ENCODE measurements at places on chromosomes 12 and 14. TPM values are rescaled to one million over a fixed set of nuclear protein-coding genes. Genes with fewer than 3 reads are reported as not detected.

The GRIP1 gene
- 73.8 TPM for total RNA-seq

The KRT80 gene
- total RNA-seq: not detected

The DDHD1 gene
- total RNA-seq: 8.1 TPM

The LMNTD1 gene
- total RNA-seq: not detected

The SRRM4 gene
- 0.76 TPM for total RNA-seq

The PRPH gene
- 2.5 TPM for total RNA-seq

The MYBPC1 gene
- total RNA-seq: not detected

The TUBA1A gene
- total RNA-seq: 321 TPM

DNA sequence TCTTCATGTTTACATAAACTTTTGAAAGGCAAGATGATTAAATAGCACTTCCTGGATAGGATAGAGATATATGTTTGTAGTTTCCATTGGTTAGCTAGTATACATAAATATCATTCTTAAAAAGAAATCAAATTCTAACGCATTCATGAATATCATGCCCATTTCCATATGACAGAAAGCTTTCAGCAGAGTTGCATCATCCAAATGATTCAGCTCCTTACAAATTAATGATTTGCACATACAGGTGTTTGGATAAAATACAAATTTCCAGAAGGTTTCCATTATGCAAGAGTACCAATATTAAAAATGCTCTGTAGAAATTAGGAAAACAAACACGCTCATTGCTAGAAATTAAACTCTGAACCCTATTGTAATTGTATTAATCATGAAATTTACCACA is 264.4 kb downstream of the FOXG1 start:
- no peak for DNase-seq

- DNase-seq: no peak
These were observed 10.4 kb downstream of the MAP4K5 start for GRCh38 chr14:50521912-50522341.

DNA sequence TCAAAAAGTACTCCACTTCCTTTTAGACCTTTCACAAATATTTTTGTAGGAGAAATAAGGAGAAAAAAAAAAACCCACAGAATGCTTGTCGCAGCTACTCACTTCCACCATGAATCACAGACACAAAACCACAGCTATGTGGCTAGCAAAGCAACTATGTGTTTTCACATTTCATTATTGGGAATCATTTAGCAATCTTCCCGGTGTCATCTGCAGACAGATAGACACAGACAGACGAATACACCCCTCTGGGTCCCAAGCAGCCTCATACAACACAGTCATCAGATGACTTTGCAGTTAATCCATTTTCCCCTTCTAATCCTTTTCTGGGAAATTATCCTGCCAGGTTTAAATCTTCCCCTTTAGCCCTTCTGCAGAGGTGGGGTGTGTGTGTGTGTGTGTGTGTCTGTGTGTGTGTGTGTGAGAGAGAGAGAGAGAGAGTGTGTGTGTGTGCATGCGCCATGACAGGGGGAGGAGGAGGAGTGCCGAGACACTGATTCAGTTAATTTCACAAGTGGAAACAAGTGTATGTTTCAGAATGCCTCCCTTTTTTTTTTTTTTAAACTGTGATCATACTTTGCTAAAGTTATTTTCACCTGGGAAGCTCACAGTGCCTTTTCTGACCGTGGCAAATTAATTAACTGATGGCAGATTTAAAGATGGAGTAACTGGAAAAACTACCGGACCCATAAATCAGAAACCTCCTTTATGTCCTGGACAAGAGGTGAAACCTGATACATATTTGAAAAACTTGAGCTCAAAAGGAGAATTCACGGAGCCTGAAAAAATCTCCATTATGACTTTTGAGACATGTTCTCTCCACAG is 39.9 kb downstream of the LTBP2 start:
- no peak for DNase-seq

DNA sequence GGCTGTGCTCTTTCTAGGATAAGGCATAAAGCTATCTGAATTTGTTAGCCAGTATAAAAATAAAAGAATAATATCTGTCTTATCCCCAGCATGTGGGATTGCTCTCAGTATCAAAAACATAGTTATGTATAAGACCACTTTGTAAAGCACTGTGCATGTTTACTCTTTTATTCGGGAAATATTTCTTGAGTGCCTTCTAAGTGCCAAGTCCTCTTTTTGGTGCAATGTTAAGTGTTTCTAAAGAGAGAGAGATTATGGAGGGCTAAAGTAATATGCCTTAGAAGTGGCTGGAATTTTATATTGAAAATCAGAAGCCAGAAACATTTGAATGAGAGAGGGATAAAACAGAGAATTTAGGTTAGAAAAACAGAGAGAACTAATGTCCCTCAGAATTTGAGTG is 212.0 kb downstream of the ALG10B start:
- DNase-seq: no peak

GRCh38 chr14:80164991-80165721 is 46.1 kb downstream of the DIO2 start:
- no peak for DNase-seq

DNA sequence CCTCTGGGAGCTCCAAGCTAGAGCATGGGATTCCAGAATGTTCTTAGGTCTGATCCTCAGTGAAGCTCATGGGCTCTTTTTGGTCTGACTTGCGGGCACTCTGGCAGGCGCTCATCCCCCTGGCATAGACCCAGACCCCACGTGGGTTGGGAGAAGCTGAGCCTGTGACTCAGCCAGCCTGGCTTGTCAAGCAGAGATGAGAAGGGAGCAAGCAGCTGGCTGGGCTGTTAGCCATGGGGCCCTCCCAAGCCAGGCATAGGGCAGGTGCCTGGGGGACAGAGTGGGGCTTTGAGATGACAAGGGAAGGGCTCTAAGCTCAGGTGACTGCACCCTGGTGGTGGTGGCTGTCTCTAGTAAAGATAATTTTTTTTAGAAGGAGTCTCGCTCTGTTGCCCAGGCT is 80.3 kb upstream of the NOS1 start:
- DNase-seq: no peak

DNA sequence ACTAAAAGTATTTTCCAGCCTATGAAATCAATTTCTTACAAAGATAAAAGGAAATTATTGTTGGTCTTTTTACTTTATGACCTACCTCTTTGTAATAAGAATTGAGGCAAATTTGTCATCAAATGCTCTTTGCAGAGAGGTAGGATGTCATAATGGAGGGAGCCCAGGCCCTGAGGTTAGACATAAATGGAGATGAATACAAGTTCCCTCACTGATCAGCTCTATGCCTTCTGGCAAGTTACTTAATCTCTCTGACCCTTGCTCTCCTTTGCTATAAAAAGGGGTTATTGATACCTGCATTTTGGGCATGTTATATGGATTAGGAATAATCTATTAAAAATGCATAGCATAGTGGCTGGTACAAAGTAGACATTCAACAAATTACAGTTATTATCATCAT is 146.9 kb upstream of the KRR1 start:
- DNase-seq: no peak

- DNase-seq: no peak
These were observed 258.7 kb downstream of the SYT10 start for GRCh38 chr12:33180918-33181317.

- DNase-seq: no peak
These were observed 129.2 kb downstream of the DIP2B start for GRCh38 chr12:50633955-50634354.

- DNase-seq: no peak
These were observed at the start of gene TMEM229B for GRCh38 chr14:67487937-67488893. Gene TMEM229B (minus strand): TSS chr14:67488721. CDS start chr14:67473923, 14,798 bp downstream.

GRCh38 chr14:22800346-22800745 is 14.9 kb downstream of the SLC7A7 start:
- DNase-seq: no peak

DNA sequence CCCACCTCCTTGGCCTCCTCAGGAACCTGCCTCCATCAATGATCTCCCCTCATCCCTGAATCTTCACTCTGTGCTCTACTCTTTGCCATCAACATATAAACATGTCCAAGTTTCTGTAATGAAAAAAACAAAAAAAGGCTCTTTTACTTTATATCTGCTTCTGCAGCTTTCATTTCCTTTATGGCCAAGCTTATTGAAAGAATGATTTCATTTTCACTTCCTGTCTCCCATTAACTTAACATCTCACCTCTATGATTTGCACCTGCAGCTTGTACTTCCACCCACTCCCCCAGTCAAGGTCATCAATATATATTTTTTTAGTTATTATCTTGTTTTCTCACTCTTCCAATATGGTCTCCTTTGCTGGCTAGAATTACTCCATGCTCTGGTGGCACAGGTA is 15.6 kb upstream of the RNU6-7 start:
- no peak for DNase-seq

DNA sequence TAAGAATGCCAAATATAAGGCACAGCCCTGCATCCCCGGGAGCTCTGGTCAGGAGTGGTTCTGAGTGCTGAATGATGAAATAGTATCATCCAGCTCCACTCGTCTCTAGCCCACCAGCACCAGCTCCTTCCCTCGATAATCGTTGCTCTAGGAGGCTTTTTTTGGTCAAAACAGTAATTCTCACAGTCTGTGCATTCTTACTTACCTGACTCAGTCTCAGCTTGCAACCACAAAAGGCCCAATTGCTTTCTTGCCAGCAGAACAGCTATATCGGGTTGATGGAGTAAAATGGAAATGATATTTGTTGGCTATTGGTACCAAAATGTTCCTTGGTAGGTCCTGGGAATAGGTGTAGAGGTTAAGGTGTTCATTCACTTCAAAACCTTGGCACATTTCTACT is 94.8 kb downstream of the BMP4 start:
- no peak for DNase-seq

- DNase-seq: no peak
These were observed 95.0 kb upstream of the CPNE8 start for GRCh38 chr12:39000370-39000769.

DNA sequence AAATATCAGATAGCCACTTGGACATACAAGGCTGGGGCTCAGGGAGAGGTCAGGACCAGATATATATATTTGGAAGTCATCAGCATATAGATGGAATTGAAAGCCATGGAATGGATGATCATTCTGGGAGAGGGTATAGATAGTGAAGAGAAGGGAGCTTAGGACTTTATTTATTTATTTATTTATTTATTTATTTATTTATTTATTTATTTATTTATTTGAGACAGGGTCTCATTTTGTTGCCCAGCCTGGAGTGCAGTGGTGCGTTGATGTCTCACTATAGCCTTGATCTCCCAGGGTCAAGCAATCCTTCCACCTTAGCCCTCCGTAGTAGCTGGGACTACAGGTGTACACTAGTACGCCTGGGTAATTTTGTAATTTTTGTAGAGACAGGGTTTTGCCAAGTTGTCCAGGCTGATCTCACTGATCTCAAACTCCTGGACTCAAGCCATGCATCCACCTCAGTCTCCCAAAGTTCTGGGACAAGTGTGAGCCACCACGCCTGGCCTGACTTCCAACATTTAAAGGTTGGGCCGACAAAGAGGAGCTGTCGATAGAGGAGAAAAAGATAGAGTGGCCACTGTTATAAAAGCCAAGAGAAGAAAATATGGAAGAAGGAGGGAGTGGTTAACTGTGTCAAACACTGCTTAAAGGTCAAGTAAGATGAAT is 8.7 kb upstream of the INHBE start:
- no peak for DNase-seq

GRCh38 chr12:27751386-27752047 is 28.5 kb upstream of the KLHL42 start:
- no peak for DNase-seq

GRCh38 chr12:47736216-47736615 is 10.9 kb upstream of the ENDOU start:
- DNase-seq: no peak

- peak; percentile 69 for DNase-seq
These were observed 12.2 kb upstream of the FOXG1 start for GRCh38 chr14:28754209-28754985.

- DNase-seq: no peak
These were observed 5.7 kb upstream of the PLEK2 start for GRCh38 chr14:67417633-67418032.

DNA sequence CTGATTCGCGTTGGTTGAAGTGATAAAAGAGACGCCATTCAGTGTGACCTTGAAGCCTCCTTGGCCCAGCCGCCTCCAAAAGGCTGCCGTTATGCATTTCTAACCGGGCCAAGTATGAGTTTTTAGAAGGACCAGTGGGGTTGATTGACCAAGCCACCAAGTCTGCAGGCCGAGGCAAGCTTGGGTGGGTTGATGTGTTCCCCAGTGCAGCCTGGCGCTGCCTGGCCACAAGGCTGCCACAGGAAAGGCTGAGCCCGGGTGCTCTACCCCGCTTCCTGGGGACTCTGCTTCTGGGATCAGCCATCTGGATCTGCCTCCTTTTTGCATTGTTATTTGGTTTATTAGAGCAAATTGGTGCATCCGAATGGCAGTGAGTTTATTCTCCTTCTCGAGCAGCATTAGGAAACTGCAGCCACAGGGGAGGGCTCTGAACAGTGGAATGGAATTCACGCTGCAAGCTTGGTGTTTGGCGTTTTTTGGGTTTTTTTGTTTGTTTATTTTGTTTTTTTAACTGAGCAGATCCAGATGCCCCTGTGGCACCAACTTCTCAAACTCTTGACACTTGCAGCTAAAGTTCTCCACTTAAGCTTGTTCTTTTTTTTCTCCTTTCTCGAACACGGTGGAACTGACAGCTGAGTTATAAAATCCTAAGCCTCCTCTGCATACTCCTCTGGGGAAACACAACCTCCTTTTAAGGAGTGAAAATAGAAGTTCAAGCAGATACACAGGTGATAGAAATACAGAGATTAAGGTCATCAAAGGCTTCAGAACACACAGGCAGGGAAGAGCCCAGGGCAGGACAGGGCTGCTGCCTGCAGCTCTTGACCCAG is 145.4 kb upstream of the FKBP4 start:
- no peak for DNase-seq

GRCh38 chr14:90658541-90658967 is 157.7 kb downstream of the TTC7B start:
- DNase-seq: no peak

- no peak for DNase-seq
These were observed 30.1 kb downstream of the MRPL42 start for GRCh38 chr12:93497456-93497855.

DNA sequence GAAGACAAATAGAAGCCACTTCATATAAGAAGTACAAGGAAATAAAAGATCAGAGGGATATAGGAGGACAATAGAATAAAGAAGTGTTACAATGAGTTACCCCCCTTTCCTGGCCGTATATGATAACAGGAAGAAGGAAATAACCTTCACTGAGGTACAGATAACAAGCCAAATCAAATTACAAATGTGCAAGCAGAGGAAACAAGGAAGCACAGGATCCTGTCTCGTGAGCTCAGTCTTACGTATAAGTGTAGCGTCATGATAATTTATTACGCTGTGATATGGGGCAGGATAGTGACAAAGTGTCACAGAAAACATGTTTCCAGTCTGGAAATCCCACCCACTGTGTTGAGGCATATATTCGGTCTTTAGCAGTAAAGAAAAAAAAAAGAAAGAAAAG is 26.5 kb downstream of the CRACR2A start:
- no peak for DNase-seq

All from H7 (cell line).